ENCODE measurements at places on chromosomes 3 and 15.

GRCh38 chr15:101544613-101544945, 55.1 kb upstream of the PCSK6 start:
- no peak for DNase-seq

- DNase-seq: no peak
Observed at GRCh38 chr3:52694528-52695189, 8.8 kb downstream of the GNL3 start.

DNA sequence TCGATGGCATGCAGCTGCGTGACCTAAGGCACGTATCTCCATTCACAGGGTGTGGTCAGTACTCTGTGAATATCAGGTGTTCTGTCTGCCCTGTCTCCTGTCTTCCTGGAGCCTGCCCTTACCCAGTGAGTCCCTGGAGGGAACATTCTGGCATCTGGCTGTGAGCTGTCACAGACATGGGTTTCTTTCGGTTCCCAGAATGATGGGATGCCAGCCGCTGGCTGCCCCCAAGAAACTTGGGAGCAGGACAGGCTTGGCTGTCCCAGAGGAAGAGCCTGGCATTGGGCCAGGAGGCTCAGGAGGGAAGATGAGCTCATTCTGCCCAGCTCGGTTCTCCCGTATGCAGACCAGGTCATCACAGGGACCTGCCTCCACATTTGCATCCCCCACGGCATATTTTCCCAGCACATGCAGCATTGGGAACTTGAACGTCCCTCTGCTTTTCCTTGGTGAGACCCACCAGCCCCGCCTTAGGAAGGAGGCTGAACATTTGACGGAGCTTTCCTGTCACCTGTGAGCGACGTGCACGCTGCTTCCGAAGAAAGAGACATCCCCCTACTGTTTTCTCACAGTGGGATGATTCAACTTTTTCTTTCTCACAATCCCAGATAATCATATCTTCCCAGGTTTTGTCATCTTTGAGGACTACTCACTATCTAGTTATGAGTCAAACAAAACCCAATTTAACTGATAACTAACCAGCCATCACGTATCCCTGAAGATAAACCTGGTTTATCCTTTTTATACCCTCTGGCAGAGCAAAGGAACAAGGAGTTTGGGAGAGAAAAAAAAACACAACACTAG, 22.0 kb upstream of the PGPEP1L start:
- DNase-seq: no peak

GRCh38 chr3:134190250-134190649, 60.4 kb downstream of the RYK start:
- no peak for DNase-seq

GRCh38 chr3:28347374-28348264, 902 bp upstream of the ZCWPW2 start:
- DNase-seq: peak; percentile 57

- no peak for DNase-seq
Observed at GRCh38 chr3:29899021-29899420, 618.1 kb downstream of the RBMS3 start.

- DNase-seq: no peak
Observed at GRCh38 chr3:42489116-42489936, 13.1 kb upstream of the VIPR1 start.

GRCh38 chr3:189981668-189982067, 139.0 kb downstream of the P3H2 start:
- peak; percentile 94 for DNase-seq

GRCh38 chr3:28982906-28983305, 298.0 kb upstream of the RBMS3 start:
- DNase-seq: no peak

- DNase-seq: peak; percentile 40
Observed at GRCh38 chr3:150177673-150178381, 207.1 kb upstream of the PFN2 start.

DNA sequence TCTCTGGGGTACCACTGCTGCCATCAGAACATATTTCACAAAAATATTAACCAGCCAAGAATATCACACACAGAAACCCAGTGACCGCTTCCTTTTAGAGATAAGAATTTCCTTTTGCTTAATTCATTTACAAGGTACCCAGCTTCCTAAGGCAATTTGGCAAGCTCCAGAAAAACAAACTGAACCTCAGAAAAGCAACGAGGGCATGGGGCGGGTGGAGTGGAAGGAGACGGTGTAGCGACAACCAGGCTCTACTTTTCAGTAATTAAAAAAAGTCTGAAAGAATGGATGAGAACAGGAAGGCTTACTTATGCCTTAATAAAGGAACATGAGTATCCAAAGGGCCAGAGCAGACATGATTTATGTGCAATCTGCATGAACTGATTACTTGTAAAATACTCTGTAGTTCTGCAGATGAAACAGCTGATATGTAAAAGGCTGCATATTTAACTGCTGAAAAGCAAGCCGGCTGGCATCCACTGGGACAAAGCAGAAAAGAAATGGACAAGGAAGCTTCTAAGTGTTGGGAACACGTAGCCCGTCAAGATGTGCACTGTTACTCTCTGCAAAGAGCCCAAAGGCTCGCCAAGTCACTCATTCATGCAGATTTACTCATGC, 18.6 kb downstream of the RFTN1 start:
- DNase-seq: no peak

DNA sequence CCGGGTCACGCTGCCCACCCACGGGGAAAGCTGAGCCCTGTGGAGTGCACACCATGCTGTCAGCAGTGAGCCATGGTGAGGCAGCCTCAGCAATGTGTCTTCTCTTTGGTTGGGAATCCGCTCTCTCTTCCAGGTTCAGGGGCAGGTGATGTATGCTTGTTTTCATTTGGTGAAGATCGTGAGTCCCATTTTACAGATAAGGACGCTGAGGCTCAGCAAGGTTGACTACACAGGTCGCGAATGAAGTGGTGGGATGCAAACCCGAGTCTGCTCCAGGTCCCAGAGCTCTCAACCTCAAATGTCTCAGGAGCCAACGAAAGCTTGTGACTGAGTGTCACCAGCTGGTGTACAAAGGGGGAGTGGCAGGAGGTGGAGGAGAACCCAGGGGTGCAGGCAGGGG, 74.3 kb downstream of the RPN1 start:
- no peak for DNase-seq

GRCh38 chr3:22555753-22556435, 647.2 kb upstream of the UBE2E2 start:
- no peak for DNase-seq

- DNase-seq: no peak
Observed at GRCh38 chr3:81544385-81544784, 217.1 kb downstream of the GBE1 start.

DNA sequence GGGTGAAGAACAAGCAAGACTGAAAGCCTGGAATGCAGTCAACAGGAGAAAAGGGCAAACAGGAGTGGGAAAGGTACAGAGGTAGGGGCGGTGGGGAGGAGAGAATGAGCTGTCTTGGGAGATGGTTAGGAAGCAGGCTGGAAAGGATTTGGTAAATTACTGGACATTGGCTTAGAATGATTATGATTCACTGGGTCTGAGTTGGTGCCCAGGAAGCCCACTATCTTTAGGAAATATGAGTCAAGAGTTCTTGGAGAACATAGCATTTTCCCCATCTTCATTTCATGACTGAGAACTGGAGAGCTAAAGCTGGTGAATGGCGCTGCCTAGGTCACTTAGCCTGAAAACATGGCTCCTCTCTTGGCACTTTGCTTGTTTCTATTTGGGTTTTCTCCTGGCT, 74.7 kb upstream of the C3orf80 start:
- peak; percentile 32 for DNase-seq

DNA sequence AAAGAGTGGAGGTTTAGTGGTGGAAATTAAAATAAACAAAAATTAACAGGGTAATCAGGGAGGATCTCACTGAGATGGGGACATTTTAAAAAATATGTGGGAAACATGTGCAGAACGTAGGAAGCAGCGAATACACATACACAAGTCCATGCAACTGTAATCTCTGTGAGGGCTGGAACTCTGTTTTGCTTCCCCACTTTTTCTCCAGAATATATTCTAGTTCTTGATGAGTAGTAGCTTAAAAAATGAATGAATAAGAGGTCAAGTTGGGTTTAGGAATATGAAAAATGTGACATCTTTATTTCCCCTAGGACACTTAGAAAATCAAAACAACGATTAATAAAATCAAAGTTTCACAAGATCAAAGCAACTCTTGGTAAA, 312.2 kb upstream of the ZNF717 start:
- no peak for DNase-seq

Data from GM04504 (cell line).